Prostate gland (tissue), 2 donors: ENCODE measurements at places on chromosomes 11 and 22.

GRCh38 chr11:122977470-122978298 is 4.0 kb downstream of the BSX start:
- DNase-seq, result no peak
- H3K36me3 ChIP-seq, result no peaks in the 10 kb centered on the region
- no peak overlapping the region for H3K4me3 ChIP-seq
- H3K4me1 ChIP-seq, result no peaks in the 10 kb centered on the region
- no peak overlapping the region for H3K27ac ChIP-seq
- H3K27me3 ChIP-seq, result peaks cover 54% of the 10 kb centered on the region

DNA sequence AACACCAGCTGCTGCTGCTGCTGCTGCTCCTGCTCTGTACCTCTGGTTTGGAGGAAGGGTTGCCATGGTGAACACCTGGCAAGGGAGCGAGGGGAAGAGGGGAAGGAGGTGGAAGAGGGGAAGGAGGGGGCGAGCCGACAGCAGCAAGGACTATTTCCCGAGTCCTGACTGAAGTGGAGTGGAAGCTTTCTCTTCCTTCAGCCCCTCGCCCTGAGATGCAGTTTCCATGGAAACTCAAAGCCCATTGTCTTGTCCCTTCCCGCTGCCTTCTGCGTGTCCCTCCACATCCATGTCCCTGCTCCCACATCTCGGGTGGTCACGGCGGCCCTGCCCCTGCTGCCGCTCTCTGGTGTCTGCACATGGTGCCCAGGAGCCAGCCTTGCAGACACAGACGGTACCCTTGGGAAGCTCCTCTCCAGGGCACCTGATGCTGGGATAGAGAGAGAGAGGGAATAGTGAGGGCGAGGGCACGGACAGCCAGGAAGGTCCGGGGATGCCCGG is 28.6 kb downstream of the FAM83F start:
- H3K27me3 ChIP-seq, result no peaks in the 10 kb centered on the region
- H3K27ac ChIP-seq, result peak overlapping the region; percentile 67
- H3K4me1 ChIP-seq, result peaks cover 22% of the 10 kb centered on the region
- H3K36me3 ChIP-seq, result peaks cover 4% of the 10 kb centered on the region
- no peak for DNase-seq

- H3K27ac ChIP-seq, result no peak overlapping the region
- no peak overlapping the region for H3K4me3 ChIP-seq
- no peaks in the 10 kb centered on the region for H3K27me3 ChIP-seq
- DNase-seq, result no peak
Measured at GRCh38 chr22:48695251-48695650, 1132.4 kb downstream of the BRD1 start.

- no peak overlapping the region for H3K4me3 ChIP-seq
- H3K27ac ChIP-seq, result no peak overlapping the region
- no peaks in the 10 kb centered on the region for H3K4me1 ChIP-seq
- no peak for DNase-seq
- no peaks in the 10 kb centered on the region for H3K36me3 ChIP-seq
Measured at GRCh38 chr11:27882066-27882697, 181.9 kb upstream of the BDNF start.

GRCh38 chr11:45964911-45965389 is 42.5 kb downstream of the LARGE2 start:
- no peaks in the 10 kb centered on the region for H3K36me3 ChIP-seq
- DNase-seq, result peak; percentile 44
- peak overlapping the region; percentile 36 for H3K27ac ChIP-seq
- no peak overlapping the region for H3K4me3 ChIP-seq
- no peaks in the 10 kb centered on the region for H3K4me1 ChIP-seq
- no peaks in the 10 kb centered on the region for H3K27me3 ChIP-seq

- H3K27ac ChIP-seq, result no peak overlapping the region
- peak; percentile 77 for DNase-seq
- H3K4me1 ChIP-seq, result peaks cover 5% of the 10 kb centered on the region
Measured at GRCh38 chr11:72831521-72832300, 17.5 kb downstream of the ATG16L2 start.

- H3K36me3 ChIP-seq, result no peaks in the 10 kb centered on the region
- no peaks in the 10 kb centered on the region for H3K4me1 ChIP-seq
- no peak overlapping the region for H3K27ac ChIP-seq
- H3K27me3 ChIP-seq, result no peaks in the 10 kb centered on the region
- DNase-seq, result no peak
- peak overlapping the region; percentile 18 for H3K4me3 ChIP-seq
Measured at GRCh38 chr11:121426476-121427399, 25.4 kb upstream of the SORL1 start.

DNA sequence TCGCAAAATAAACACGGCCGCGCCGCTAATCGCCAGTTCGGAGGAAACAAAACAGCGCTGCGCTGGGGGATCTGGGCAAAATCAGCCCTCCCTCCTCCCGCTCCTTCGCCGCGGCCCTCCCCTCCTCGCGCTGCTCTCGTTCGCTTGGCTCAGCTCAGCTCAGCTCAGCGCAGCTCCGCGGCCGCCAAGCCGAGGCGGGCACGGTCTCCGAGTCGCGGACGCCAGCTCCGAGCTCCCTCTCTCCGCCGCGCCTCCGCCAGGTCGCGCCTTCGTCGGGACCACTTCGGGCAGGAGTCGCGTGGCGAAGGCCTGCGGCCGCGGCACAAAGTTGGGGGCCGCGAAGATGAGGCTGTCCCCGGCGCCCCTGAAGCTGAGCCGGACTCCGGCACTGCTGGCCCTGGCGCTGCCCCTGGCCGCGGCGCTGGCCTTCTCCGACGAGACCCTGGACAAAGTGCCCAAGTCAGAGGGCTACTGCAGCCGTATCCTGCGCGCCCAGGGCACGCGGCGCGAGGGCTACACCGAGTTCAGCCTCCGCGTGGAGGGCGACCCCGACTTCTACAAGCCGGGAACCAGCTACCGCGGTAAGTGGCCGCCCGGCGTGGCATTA is at the start of gene SPON1:
Gene SPON1 (plus strand): TSS at position 162 of the 607 bp plus-strand sequence. CDS start 182 bp downstream, at position 344.
- peak within 1 kb of the TSS; percentile 46 for H3K27ac ChIP-seq
- no peak for DNase-seq
- H3K36me3 ChIP-seq, result no peaks in the 10 kb centered on the region
- H3K4me3 ChIP-seq, result peak within 1 kb of the TSS; percentile 29
- no peaks in the 10 kb centered on the region for H3K4me1 ChIP-seq

DNA sequence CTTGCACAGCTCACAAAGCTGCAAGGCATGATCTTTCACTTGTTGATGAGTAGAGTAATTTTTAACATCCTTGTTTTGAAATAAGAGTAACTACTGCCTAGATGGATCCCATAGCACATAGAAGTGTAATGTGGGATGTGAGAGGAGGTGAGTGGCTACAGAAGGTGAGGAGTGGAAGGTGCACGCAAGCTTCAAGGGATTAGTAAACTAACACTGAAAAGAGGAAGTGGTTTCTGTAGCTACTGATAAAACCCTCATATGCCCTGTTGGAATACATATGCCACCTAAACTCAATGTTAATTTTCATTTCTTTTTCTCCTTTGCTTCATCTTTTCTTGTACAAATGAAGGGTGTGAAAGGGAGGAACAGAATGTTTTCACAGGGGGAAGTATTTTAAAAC is 22.0 kb upstream of the CTSC start:
- H3K27me3 ChIP-seq, result no peaks in the 10 kb centered on the region
- DNase-seq, result no peak
- no peak overlapping the region for H3K27ac ChIP-seq
- no peak overlapping the region for H3K4me3 ChIP-seq

- H3K36me3 ChIP-seq, result no peaks in the 10 kb centered on the region
- H3K27me3 ChIP-seq, result no peaks in the 10 kb centered on the region
- H3K4me1 ChIP-seq, result no peaks in the 10 kb centered on the region
- no peak for DNase-seq
- no peak overlapping the region for H3K27ac ChIP-seq
- H3K4me3 ChIP-seq, result no peak overlapping the region
Measured at GRCh38 chr11:73565804-73566203, 32.1 kb downstream of the FAM168A start.

- no peak overlapping the region for H3K4me3 ChIP-seq
- H3K27ac ChIP-seq, result no peak overlapping the region
- no peaks in the 10 kb centered on the region for H3K4me1 ChIP-seq
- H3K27me3 ChIP-seq, result no peaks in the 10 kb centered on the region
- H3K36me3 ChIP-seq, result no peaks in the 10 kb centered on the region
- DNase-seq, result no peak
Measured at GRCh38 chr11:94854770-94855633, 86.8 kb downstream of the AMOTL1 start.

- H3K4me3 ChIP-seq, result no peak overlapping the region
- no peak overlapping the region for H3K27ac ChIP-seq
- H3K27me3 ChIP-seq, result no peaks in the 10 kb centered on the region
- H3K4me1 ChIP-seq, result no peaks in the 10 kb centered on the region
- DNase-seq, result no peak
- no peaks in the 10 kb centered on the region for H3K36me3 ChIP-seq
Measured at GRCh38 chr22:45584621-45585436, 82.1 kb downstream of the FBLN1 start.

DNA sequence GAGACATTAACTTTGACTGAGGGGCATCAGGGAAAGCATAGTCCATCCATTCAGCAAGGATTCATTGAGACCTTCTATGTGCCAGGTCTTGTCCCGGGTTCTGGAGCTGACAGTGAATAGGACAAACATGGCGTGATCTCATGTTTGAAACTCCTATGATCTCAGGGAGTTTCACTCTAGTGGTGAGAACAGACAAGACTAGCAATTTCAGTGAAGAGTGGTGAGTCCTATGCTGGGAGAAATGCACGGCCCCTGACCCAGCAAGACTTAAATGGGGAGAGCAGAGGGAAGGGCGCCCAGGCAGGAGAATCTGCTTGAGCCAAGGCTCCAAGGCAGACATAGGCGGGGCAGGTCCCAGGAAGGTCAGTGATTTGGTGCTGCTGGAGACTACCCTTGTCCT is 155.7 kb downstream of the CEP164 start:
- H3K27me3 ChIP-seq, result no peaks in the 10 kb centered on the region
- no peak overlapping the region for H3K27ac ChIP-seq
- no peak for DNase-seq
- no peaks in the 10 kb centered on the region for H3K4me1 ChIP-seq
- H3K36me3 ChIP-seq, result no peaks in the 10 kb centered on the region
